ENCODE measurements at places on chromosomes 4 and X.

DNA sequence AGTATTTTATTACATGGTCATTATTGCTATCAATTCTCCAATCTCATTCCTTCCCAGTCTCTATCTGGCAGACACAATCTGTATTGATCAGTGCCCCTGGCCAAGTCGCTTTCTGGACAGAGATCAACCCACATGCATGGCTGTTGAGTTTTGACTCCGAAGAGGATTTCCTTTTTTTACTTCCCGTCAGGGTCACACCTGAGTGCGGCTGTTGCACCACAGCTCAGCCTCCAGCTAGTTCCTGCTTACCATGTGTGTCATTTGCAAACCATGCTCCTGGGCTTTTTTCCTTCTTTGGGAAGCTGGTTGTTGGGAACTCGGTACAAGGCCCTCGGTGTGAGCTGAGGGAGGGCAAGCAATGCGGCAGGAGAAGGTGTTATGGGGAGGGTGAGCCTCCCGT lies 11.7 kb downstream of the MAGED2 start:
- no peak for DNase-seq

GRCh38 chrX:13082206-13083065 lies 38.0 kb upstream of the FAM9C start:
- DNase-seq: no peak

- no peak for DNase-seq
Observed at GRCh38 chr4:185033950-185034349, 15.7 kb downstream of the HELT start.

DNA sequence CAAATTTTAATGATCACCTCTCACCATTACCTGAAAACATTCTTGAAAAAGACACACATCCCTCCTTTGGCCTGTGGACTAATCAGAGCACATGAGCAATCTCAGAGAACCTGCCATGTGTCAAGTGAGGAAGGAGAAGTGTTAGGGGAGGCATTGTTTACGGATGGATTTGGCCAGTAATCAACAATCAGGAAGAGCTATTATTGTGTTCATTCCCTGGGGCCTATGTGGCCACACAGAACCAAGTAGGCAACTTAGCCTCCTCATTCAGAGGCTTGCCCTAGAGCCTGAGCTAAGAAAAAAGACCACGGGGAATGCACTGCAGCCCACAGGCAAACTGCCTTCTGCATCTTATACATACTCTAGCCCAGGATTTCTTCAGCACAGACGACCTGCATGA lies 40.6 kb upstream of the DOCK11 start:
- no peak for DNase-seq

DNA sequence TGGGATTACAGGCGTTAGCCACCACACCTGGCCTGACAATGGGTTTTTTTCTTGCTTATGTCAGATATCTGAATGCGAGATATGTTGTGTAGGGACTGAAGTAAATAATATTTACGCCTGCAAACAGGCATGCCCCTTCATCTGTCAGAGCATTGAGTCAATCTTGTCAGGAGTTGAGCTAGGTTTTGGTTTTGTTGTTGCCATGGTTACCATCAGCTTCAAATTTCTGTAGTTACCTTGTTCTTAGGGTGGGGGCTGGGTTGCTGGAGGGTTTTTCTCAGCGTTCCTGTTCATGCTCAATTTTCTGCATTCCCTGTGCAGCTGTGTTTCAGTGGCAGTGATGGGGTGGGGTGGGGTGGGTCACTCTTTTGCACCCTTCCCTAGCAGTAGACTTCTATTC lies 14.5 kb downstream of the MRPL1 start:
- DNase-seq: no peak

- DNase-seq: no peak
Observed at GRCh38 chr4:100983426-100983825, 363.9 kb downstream of the PPP3CA start.

GRCh38 chrX:13938051-13938828 lies 91.5 kb downstream of the GEMIN8 start:
- no peak for DNase-seq
